ENCODE measurements at places on chromosomes 16 and 17.

GRCh38 chr16:24580665-24581064 lies 41.3 kb downstream of the RBBP6 start:
- no peak for DNase-seq

DNA sequence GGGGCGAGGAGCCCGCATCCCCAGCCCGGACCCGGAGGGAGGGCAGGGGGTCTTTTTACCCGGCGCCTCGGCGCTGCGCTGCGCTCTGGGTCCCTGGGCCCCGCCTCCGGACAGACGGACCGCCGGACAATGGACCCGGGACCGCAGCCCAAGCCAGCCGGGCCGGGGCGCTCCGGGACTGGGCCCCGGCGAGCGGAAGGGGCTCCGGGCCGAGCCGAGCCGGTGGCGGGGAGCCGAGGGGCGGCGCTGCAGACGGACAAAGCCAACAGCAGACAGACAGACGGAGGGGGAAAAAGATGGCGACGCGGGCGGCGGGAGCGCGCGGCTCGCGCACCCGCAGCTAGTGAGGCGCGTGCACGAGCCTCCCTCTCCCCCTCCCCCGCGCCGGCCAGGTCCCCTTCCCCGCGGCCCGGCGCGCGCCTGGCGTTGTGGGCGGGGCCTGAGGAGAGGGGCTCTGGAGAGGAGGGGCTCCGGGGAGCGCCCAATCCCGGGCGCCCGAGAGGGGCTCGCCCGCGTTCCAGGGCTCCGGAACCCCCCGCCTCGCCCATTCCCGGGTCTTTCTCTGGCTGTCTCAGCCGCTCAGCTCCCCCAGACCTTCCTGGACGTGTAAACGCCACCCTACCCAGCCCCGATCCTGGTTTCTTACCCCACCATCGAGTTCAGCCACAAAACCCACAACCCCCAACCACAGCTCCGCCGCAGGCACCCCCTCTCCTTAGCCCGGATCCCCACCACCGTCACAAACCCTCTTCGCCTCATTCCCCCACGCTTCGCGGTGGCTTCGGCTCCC lies at the start of gene ZNF821:
Gene ZNF821, minus strand, starts transcription at position 334 of the 790 bp plus-strand sequence. CDS start 4,236 bp downstream, outside the sequence.
- DNase-seq, result peak; percentile 100

GRCh38 chr17:57946798-57947358 lies 8.3 kb downstream of the CUEDC1 start:
- peak; percentile 62 for DNase-seq

DNA sequence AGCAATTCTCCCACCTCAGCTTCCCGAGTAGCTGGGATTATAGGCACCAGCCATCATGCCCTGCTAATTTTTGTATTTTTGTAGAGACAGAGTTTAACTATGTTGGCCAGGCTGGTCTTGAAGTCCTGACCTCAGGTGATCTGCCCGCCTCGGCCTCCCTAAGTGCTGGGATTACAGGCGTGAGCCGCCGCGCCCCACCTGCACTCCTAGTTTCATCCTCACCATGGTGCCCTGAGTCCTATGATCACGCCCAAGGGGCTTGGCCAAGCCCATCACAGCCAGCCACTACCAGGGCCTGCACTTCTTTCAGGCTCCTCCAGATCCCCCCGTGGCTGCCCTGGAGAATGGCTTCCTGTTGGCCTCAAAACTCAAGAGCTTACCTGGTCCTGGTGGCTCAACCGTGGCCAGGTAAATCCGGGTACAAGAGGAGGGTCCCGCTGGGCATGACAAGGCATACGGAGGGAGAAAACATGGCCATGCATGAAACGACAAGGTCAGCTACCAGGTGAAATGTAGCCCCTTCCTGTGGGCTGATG lies 20.4 kb upstream of the TFAP4 start:
- peak; percentile 63 for DNase-seq

DNA sequence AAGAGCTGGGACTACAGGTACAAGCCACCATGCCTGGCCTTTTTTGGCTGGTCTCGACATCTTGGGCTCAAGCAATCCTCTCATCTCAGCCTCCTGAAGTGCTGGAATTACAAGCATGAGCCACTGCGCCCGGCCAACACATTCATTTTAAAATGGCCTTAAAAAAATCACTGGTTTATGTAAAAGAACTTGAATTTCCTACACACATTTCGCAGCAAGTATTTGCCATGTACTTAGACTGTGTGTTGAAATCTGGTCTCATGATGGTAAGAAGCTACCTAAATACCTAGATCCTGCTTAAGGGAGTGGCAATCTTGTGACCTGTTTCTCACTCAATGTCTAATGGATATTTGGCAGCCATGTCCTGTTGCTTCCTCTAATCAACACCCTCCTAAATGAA lies 8.5 kb upstream of the CYTH1 start:
- DNase-seq, result no peak

- no peak for DNase-seq
These were observed 84.3 kb downstream of the TMEM132E start for GRCh38 chr17:34663714-34664113.

DNA sequence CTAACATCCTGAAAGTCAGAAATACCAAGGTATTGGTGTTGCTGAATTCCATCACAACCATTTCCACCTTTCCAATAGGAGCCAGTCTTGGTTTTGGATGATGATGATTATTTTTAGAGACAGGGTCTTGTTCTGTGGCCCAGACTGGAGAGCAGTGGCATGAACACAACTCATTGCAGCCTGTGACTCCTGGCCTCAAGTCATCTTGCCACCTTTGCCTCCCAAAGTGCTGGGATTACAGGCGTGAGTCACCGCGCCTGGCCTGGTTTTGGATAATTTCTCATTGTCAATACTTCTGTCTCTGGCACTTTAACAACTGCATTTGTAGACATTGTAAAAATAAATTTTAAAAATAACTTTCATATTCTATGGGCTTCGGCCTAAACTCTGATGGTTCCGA lies 22.6 kb downstream of the STAT5B start:
- DNase-seq, result no peak
